Activated T-cell treated with anti-CD3 and anti-CD28 coated beads, Interleukin-2, amount 50 U/mL, for 1 hour (primary cell): ENCODE measurements at places on chromosomes 6 and 20.
A peak's percentile ranks its signal among the peaks of the same experiment; 100 is the strongest.

DNA sequence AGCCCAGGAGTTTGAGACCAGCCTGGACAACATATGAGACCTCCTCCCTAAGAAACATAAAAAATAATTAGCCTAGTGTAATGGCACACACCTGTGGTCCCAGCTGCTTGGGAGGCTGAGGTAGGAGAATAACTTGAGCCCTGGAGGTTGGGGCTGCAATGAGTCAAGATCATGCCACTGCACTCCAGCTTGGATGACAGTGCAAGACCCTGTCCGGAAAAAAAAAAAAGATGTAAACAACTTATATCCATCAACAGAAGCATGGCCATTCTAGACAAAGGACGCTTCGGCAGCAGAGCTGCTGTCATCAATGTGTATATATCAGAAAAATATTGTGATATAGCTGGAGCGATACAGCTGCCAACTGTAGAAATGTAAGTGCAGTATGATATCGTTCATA lies 59.6 kb upstream of the ARID1B start:
- no peak for DNase-seq

GRCh38 chr20:4774207-4774606 lies 52.5 kb downstream of the PRND start:
- DNase-seq: no peak

DNA sequence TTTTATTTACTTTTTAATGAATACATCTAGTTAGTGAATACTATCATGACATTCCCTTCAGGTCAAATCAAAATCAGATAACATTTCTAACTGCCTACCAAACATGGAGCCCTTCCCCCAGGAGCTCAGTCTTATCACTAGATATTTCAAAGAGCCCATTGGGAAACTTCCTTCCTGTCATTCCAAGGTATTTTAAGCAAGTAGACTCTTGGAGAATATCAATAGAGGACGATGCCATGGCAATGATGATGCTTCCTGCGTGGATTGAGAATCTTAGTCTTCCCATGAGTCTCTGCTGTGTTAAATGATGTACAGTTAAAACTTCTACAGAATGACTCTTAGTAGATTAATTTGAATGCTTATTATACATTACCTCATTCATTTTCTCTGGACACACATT lies 384.9 kb downstream of the CENPW start:
- DNase-seq: no peak

DNA sequence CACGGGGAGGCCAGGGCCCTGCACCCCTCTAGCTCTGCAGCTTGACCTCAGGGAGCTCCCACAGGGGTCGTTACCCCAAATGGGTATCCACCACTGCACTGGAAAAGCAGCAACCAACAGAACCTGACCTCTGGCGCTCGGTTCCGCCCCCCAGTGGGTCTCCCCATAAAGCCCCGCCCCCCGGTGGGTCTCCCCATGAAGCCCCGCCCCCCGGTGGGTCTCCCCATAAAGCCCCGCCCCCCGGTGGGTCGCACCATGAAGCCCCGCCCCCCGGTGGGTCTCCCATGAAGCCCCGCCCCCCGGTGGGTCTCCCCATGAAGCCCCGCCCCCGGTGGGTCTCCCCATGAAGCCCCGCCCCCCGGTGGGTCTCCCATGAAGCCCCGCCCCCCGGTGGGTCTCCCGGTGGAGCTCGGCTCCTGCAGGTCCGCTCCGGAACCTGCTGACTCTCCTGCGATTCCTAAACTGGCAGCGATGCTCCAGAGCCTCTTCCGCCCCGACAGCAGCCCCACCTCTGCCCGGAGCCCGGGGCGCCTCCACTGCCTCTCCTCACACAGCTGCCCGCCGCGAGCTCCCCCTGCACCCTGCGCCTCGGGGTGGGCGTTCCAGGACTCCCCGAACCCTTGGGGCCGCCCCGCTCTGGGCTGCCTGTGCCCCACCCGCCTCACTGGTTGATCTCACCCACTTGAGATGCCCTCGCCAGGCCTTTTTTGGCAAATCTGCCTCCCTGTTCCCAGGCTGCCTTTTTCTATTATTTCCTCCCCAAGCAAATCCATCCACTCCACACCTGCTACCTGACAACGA lies 12.1 kb downstream of the SLC2A4RG start:
- DNase-seq: no peak

- no peak for DNase-seq
Observed at GRCh38 chr6:506508-506907, 115.0 kb downstream of the IRF4 start.

GRCh38 chr6:21371061-21371460 lies 222.5 kb upstream of the SOX4 start:
- DNase-seq: no peak

DNA sequence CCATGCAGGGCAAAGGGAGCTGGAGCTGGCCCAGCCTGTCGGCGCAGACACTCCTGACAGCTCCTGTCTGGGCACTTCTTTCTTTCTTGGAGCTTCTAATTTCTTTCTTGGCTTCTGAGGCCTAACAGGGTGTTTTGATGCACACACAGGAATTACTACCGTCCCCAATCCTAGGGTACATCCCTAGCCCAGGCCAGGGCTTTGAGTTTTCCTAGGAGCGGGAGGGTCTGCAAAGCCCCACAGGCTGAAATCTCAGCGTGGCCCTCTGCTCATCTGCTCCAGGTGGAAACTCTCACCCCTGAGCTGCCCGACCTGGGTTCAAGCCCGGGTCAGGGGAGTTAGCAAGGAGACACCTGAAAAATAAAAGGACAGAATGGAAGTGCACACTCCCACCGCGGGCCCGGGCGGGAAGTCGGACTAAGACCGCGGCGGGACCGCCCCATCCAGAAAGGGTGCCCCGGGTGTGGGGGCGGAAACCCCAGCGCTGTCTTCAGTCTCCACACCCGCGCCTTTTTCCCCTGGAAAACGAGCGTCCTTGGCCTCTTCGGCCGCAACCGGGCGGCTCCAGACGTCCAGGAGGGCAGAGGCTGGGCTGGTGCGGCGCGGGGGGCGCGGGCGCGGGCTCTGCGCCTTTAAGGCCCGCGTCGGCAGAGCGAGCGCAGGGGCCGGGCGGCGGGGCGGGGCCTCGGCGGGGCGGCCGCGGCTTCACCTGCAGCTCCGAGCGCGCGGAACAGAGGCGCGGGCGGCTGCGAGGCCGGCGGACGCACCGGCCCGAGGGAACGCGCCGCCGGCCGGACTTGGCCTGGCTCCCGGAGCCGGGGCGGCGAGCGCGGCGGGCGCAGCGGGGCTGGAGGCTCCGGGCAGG lies at the start of gene CDH4:
CDH4 (plus strand) TSS at position 733 of the 865 bp plus-strand sequence.
- DNase-seq: no peak

GRCh38 chr6:118523216-118523615 lies 24.9 kb upstream of the PLN start:
- no peak for DNase-seq

- DNase-seq: peak; percentile 71
Observed at GRCh38 chr20:4038047-4038459, 22.7 kb upstream of the RNF24 start.

DNA sequence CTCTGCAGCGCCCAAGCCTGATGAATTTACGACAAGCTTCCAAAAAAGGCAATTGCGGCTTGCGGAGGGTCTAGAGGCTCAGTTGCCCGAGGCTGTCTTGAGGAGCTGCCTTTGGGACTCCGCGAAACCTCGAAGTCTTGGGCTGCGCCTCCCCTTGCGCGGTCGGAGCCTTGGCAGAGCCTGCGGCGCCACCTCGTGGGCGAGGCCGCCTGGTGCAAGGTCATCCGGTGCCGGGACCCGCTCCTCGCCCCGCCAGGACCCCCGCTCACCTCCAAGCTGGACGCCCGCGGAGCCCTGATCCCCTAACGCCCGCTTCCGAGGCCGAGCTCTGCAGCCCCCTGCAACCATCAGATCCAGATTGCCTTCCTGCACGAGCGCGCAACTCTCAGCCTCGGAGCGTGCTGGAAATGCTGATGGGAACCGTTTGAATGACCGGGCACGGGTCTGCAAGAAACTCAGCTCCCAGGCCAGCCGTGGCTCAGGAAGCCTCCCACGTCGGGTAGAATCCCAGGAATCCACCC lies 14.9 kb upstream of the FAM210B start:
- peak; percentile 46 for DNase-seq

DNA sequence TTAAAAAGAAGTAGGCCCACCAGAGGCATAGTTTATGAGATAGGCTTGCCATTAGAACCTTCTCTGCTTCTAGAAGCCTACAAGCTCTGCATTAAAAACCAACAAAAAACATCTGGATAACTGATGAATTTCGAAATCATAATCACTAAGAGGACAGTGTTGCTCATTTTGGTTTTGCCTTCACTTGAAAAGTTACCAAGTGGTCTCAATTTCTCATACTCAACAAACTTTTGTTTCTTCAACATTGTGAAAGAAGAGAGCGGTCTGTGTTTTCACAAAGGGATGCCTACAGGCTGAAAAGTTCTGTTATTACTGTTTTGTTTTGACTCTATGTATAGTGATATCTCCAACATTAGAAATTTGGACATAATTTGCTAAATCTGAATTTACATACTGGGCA lies 98.9 kb downstream of the PDSS2 start:
- no peak for DNase-seq

- no peak for DNase-seq
Observed at GRCh38 chr20:21312813-21313474, 9.8 kb downstream of the XRN2 start.

- DNase-seq: no peak
Observed at GRCh38 chr20:21607971-21608725, 94.3 kb upstream of the NKX2-2 start.

DNA sequence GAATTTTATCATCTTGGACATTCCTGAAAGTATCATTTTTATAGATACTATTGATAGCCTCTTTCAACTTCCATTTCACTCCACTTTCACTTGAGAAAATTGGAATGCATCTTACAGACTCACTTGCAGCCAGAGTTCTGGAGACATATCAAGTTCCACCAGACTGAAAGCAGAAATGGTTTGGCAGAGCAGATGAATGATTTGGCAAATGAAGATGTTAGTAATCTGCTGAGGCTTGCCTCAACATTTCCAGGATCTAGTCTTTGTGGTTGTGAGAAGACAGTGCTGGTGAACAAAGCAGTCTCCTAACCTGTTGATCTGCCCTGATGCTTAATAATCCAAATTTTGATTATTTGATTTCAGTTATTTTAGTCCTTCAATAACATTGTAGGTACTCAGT lies 202.6 kb downstream of the TRDN start:
- DNase-seq: no peak

- DNase-seq: no peak
Observed at GRCh38 chr6:38055203-38055589, 235.7 kb downstream of the ZFAND3 start.

- no peak for DNase-seq
Observed at GRCh38 chr6:39074486-39074885, 25.9 kb downstream of the GLP1R start.

GRCh38 chr6:41027241-41027640 lies 11.8 kb downstream of the UNC5CL start:
- no peak for DNase-seq

DNA sequence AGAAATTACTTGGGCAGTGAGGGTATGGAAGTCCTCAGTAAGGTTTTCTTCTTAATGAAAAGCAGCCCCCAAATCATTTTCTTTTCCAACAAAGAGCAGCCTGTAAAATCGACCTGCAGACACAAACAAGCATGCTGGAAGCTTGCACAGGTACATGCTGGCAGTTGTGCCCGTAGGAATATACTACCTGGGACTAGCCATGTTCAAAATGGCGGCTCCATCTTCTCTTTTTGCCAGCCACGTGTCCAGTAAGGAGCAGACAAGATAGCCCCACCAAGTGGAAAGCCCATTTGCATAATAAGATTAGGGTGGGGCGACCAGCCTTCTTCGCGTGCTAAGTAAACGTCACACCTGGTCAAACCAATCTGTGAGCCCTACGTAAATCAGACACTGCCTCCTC lies 259.4 kb upstream of the AGPAT4 start:
- DNase-seq: no peak

DNA sequence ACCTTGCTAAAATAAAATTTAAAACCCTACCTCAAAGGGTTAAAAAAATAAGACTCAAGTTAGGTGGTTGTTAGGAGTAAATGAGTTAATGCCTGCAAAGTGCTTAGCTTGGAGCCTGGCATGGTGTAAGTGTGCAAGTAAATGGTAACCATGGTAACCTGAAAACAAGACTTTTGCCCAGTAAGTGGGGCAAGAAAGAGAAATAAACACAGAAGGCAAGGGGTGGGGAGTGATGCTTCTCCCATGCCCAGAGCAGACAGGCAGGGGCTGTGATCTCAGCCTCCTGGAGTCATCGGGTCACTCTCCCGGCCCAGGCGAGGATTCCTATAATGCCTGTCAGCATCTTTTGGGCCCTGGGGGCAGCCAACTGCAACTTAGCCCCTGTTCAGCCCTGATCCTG lies 59.2 kb upstream of the SLC32A1 start:
- no peak for DNase-seq

- DNase-seq: no peak
Observed at GRCh38 chr6:38281126-38281525, 358.6 kb downstream of the BTBD9 start.

GRCh38 chr6:27605401-27606342 lies 132.8 kb upstream of the ZNF184 start:
- no peak for DNase-seq

DNA sequence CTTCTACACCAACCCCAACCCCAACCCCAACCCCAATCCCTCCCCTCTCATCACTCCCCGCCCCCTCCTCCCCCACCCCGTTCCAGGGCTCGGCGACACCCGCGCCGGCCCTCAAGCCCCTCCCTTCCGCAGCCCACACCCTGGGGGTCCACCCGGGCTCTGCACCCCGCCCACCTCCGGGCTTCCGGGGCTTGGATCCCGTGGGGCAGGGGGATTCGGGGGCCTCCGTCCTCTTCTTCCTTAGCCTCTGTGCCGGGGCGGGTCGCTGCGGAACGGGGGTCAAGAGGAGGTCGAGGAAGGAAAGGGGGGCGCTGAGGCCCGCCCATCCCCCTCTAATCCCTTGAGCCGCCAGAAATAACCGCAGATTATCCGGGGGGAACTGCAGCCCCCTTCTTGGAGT lies 690 bp downstream of the TULP1 start:
- DNase-seq: no peak

DNA sequence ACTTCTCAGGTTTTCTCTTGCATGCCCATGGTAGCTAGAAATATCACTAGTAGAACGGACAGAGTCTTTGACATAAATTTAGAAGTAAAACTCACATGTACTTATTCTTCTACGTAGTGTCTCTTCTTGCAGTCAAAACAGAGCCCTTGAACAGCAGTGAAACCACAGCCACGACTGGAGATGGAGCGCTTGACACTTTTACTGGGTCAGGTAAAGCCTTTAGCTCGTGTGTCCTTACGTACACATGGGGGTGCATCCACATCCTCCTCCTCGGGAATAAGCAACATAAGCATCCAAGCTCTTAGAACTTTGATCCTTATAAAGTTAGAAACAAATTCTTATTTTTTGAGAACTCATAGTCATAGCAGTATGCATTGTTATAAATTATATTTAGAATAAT lies 215.3 kb downstream of the EYA4 start:
- no peak for DNase-seq

GRCh38 chr20:33790566-33790965 lies 20.6 kb upstream of the CHMP4B start:
- no peak for DNase-seq

DNA sequence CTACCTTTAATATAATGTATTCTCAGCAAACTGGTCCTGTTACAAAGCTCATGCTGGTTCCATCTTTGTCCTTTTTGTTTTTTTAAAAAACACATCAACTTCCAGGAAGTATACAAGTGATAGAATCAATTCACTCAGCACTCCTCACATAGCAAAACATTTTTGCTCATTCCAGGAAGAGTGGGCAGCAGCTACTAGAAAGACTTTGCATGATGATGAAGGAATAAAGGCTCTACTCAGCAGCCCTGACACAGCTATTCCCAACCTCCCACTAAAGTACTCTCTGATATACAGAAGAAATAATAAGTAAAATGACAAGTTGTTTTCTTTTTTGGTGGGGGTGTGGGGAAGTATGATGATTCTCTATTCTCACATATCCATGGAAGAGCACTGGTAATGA lies 61.2 kb downstream of the RGS17 start:
- DNase-seq: no peak

GRCh38 chr20:39233755-39234154 lies 271.6 kb downstream of the DHX35 start:
- DNase-seq: no peak
